Left forelimb (tissue), 1 donor: ENCODE measurements at places on chromosomes 6 and 20.

DNA sequence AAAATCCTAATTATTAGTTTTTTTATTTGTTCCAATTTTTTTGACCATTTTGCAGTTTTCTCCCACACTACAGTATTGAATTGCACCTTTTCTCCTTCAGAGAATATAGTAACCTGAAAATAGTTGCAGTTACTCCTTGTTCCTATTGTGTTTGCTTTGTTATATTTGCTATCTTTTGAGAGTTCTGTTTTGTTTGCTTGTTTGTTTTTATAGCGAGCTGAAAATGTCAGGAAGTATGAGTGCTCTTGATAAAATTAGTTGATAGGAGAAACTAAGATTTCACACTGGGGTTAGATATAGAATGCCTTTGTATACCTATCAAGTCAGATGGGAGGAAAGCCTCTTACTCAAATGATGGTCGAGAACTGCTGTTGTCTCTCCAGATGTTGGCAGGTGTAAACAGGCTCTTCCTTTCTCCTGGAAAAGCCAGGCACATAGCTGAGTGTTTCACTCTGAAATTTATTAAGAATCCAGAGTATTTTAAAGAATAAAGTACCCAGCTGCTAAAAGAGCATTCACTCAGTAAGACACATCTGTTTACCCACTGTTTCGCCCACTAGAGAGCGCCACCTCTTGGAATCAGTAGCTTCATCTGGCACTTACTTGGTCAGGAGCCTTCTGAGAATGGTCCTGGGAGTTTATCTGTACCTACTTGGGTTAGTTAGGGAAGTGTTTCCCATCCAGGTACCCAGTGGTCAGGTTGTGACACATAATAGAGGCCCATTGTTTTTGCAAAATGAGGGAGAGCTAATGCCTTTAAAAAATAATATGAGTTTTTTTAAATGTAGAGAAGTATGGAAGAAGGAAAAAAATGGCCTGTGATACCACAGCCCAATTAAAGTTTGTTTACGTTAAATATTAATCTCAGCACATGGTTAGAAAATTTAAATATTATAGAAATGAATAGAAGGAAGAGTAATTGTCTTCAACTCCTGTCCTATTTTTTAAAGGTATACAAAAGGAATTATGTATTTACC lies 11.2 kb downstream of the NT5DC1 start:
- DNase-seq = no peak

- DNase-seq = no peak
These were observed 15.7 kb upstream of the SGK2 start for GRCh38 chr20:43543138-43543537.

- no peak for DNase-seq
These were observed 9.3 kb downstream of the MOG start for GRCh38 chr6:29665942-29666825.

DNA sequence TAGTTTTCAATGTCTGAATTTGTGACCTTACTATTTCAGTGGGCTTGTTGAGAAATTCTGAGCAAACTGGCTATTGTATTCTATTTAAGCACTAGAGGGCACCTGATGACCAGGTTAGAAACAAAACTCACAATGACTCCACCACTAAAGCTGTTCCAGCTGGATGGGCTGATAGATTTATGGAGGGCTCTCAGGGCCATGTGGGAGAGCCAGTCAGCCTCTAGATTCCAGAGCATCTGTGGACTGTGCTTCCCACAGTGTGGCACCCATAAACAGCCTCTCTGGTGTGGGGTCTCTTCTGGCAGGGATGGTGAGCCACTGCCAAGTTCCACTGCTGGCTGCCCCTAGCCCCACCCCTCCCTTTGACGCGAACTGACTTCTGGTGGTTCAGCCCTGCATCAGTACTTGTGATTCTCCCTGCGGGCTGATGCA lies 29.2 kb downstream of the C6orf58 start:
- DNase-seq = no peak

DNA sequence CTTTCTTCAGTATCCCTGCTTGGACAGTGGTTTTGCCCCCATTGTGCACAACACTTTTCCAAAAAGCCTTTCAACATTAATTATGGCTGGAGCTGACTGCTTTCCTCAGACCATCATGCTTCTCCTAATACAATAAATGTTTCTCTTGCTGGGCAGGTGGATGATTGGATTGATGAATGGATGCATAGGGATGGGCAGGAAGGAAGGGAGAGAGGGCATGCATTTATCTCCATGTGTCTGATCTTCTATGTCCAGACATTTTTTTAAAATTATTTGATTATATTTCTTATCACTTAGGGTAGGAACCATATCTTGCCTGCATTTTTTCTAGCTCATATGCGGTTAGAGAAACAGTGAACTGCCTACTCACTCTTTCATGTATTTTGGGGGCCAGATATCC lies 218.5 kb downstream of the PRL start:
- no peak for DNase-seq

DNA sequence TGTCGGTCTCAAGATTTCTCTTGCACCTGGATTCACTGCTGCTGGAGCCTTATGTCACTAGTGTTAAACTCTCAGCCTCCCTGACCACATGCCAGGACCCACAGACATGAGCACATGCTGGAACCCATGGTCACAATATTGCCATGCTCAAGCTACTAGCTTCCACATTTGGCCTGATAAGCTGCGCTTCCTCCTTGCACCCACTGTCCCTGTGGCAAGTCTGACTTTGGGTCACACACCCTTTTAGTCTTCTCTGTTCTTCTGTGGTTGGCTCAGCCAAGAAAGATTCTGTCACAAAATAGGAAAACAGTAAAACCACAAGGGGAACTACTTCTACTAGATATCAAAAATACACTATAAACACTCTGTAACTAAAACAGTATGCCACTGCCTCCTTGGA lies 68.9 kb upstream of the HDAC2 start:
- DNase-seq = no peak

DNA sequence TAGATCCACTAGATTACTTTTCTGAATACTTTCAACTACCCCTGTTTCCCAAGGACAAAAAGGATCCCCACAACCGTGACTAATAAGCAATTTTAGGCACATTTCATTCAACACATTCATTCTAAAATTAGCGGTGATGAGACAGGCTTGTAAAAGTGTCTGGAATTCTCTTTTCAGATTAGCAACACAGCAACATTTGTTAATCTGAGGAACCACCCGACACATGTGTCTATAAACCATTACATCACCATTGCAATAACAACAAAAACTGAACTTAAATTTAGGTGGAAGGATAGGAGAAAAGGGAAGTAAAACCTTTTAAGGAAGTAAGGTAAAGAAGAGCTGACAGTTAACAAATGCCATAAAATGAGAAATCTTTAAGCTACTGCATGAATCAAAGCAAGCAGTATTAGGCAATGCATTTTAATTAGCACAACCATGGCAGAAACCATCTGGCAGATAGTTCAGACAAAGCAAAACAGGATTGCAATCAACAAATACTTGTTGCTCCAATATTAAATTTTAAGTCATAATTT lies 49.1 kb downstream of the MAP3K7 start:
- DNase-seq = no peak

- no peak for DNase-seq
These were observed 76.6 kb upstream of the SNRPB2 start for GRCh38 chr20:16653266-16653665.

DNA sequence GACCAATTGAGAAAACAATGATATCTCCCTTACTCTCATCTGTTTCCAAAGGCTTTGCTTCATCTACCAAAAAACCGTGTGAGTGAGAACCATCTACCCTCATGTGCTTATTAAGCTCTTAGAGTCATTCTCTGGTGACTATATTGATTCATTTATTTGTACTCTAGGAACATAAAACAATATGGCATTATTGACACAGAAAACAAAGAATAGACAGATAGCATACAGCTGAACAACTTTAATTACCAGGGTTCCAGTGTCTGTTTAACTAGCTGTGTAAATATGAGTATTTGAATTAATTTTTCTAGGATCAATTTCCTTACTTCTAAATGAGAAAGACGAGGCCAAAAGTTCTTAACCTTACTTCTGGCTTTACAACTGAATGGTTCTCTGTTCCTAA lies 31.3 kb upstream of the HEY2 start:
- DNase-seq = no peak

DNA sequence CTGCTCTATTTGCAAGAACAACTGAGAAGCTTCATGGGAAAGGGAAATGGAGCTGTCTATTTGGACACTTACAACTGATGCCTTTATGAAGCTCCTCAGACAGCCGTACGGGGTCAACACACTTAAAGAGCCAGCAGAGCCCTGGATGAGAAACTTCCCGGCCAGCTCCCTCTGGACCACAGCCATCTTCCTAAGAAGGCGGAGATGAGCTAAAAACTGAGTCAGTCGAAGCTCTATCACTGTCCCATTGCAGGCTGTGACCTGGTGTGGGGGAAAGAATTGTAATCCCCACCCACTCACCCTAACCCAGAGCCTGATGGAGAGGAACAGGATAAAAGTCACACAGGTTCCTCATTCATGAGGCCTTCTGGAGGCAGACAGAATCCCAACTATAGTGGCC lies 360.4 kb upstream of the JARID2 start:
- DNase-seq = no peak

DNA sequence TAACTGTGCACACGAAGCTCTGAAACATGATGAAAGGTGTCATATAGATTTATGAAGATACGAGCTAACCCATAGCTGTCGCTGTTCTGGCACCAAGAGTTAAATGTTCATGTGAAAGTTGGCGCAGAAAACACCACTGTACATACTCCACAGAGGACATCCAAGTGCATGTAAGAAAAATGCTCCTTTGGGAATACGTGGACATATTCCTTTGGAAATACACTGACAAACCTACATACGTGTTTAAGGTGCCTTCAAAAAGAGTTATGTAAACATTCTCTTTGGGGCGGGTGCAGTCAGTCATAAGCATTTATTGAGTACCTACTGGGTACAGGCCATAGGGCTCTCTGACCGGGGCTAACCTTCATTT lies 723 bp upstream of the ARID1B start:
- no peak for DNase-seq

GRCh38 chr20:59678288-59678687 lies 73.9 kb downstream of the PHACTR3 start:
- peak; percentile 42 for DNase-seq

GRCh38 chr6:70707893-70708292 lies 40.2 kb downstream of the SMAP1 start:
- no peak for DNase-seq

- DNase-seq = no peak
These were observed 568.0 kb downstream of the KIF16B start for GRCh38 chr20:16005021-16005914.

- DNase-seq = no peak
These were observed 34.7 kb downstream of the CPNE5 start for GRCh38 chr6:36804563-36804962.

GRCh38 chr20:47033665-47034064 lies 139.0 kb downstream of the EYA2 start:
- DNase-seq = no peak
